ENCODE measurements at places on chromosomes 5 and 9.

GRCh38 chr9:137163365-137163715 is 6.5 kb downstream of the LRRC26 start:
- no peak for DNase-seq

DNA sequence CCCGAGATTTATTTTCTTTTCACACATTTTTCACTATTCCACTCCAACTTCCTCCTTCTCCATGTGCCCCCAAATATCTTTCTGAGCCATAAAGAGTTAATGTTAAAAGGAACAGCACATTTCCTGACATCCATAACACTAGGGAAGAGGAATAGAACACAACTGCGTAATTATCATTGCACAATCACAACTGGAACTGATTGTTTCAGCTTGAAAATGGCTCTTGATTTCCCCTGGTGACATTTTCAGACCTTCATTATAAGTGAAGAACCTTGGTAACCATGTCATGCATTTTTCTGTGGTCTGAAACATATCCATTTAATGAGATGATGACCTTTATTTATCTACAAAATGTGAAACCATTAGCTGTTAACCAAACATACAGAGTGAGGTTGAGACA is 82.4 kb downstream of the PCSK1 start:
- DNase-seq, result no peak

GRCh38 chr5:16064135-16064893 is 115.3 kb downstream of the MARCHF11 start:
- DNase-seq, result no peak

DNA sequence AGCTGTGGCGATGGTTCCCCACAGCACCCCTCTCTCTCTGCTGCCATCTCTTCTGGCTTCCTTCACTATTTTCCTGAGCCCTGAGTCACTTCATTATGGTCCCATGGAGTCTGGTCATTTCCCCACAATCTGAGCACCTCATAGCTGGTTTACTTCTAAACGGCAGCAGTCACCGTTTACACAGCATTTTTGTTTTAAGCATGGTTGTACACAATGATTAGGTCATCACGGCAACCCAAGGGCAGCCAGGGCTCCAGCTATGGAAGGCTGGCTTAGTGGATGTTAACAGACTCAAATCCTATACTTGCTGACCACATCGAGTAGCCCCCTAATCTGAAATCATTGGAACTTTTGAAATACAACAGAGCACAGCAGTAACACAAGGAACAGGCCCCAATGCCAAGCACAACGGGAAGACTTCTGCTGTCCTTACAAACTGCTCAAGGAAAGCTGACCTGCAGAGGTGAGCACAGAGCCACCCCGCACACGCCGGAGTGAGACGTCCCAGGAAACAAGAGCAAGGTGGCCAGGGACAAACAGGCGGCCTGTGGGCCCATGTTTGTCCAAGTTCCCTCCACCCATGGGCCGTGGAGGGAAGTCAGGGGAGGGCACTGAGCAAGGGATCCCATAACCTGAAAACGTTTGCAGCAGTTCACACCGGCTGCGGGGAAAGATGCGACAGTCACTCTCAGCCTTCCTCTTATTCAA is 22.9 kb downstream of the CAMSAP1 start:
- DNase-seq, result no peak

DNA sequence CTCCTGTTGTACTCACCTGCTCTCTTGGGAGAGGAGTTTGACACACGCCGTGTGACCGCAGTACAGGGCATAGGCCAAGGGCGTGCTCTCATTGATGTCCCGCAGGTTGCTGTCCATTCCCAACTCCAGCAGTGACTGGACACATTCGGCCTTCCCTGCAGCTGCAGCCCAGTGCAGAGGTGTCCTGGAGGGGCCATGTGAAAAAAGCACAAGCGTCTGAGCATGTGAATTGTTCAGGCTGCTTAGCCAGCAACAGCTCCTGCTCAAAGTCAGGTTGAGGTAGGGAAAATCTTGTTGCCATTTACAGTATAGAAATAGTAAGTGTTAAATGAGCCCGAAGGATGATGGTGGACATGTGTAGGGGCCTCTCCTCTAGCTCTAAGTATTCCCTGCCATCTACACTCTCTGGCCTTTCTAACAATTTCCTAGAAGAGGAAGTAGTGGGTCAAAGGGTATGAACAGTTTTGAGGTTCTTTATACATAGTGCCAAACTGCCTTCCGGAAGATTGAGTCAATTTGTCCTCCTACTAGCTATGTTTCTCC is 116.5 kb downstream of the ANKRD55 start:
- peak; percentile 14 for DNase-seq

GRCh38 chr9:109475526-109475925 is 22.6 kb downstream of the PTPN3 start:
- DNase-seq, result no peak

GRCh38 chr5:160450164-160450932 is 28.7 kb downstream of the PTTG1 start:
- no peak for DNase-seq

GRCh38 chr5:61440596-61440995 is 108.5 kb downstream of the ZSWIM6 start:
- no peak for DNase-seq
